ENCODE measurements at places on chromosomes 1 and 21.
A peak's percentile ranks its signal among the peaks of the same experiment; 100 is the strongest.

- DNase-seq = no peak
These were observed 68.5 kb downstream of the RUNX1 start for GRCh38 chr21:34980423-34981115.

DNA sequence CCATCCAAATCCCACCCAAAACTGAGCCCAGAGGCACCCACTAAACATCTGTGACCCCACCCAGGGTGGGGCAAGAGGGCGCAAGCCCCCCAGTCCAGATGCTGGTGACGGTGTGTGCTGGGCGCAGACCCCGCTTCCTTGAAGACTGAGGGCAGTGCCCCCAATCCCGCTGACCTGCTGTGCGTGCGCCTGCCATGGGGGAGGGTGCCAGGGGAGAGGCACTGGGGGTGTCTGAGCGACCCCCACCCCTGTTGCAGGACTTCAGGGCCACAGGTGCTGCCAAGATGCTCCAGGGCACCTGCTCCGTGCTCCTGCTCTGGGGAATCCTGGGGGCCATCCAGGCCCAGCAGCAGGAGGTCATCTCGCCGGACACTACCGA is 13.3 kb downstream of the COL6A2 start:
- no peak for DNase-seq

DNA sequence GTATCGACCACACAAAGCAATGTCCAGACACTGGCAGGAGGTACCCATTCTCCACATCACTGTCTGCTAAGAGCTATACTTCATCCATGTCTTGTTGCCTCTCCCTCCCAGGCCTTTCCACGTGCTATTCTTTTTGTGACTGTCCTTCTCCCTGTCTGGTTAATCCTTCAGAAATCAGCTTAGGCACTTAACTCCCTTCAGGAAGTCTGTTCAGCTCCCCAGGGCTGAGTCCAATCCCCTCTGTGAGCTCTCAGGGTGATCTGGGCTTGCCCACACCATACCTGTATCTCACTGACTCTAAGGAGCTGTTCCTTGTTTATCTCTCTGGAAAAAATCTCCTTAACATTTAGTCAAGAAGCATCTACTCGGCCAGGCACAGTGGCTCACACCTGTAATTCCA is 69.4 kb downstream of the NID1 start:
- DNase-seq = no peak

GRCh38 chr1:46558141-46558963 is 6.9 kb upstream of the KNCN start:
- DNase-seq = peak; percentile 75

GRCh38 chr1:218699421-218699820 is 354.3 kb downstream of the TGFB2 start:
- no peak for DNase-seq

DNA sequence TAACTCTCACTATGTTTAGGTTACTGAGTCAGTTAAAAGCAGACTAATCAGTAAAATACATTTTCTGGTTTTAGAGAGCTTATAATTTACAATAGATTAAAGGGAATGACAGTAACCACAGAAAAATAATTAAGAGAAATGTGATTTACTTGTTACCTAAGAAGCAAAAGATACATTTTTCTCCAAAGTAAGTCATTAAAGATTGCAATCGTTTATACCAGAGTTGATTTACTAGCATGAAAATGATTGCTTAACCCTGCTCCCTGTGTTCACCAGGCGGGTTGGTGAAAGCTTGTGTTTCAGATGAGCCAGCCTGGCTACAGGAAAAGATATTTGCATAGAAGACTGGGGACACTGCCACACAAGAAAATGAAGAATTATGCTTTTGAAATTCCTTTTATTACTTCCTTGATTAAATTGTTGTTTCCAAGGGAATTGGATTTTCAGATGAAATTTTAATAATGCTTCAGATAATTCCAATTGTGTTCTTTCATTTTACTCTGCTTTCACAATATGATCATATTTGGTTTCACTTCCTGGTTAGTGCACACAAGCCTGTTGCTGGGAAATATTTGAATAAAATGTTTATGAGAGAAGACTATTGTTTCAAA is 27.9 kb downstream of the LRRC8B start:
- DNase-seq = no peak

DNA sequence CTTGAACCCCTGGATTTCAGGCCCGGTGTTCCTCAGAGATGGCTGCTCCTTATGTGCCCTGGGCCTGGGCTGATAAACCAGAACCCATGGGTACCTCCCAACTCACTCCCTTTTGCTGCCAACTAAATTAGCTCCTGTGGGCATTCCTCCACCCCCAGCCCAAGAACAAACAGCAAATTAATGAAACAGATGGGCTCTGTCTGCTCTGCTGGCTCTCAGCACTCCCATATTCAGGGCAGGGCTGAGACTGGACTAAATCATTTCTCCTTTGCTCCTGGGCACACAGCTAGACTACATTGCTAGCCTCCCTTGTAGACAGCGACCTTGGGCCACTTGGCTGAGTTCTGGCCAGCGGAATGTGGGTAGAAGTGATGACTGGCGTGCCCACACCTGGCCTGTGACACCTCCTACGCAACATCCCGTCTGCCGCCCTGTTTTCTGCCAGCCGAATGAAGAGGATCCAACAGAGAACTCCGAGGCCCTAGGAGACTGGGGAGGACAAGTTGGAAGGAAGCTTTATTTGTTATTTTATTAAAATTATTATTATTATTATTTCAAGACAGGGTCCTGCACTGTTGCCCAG is 101.9 kb upstream of the DISP3 start:
- DNase-seq = no peak

DNA sequence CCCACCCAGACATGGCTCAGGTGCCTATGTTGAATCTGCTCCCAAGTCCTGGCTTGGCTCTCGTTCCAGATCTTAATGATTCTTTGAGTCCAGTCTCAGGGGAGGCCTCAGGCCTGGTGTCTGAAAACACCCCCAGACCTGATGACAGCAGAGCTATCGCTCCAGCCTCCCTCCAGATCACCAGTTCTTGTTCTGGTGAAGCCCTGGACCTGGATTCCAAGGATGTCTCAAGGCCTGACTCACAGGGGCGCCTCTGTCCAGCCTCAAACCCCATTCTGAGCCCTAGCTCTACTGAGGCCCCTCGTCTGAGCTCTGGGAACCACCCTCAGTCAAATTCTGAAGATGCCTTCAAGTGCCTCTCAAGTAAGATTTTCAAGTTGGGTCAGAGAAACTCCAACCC is 11.4 kb downstream of the MROH7 start:
- DNase-seq = no peak

- DNase-seq = no peak
These were observed 39.5 kb downstream of the ACOT7 start for GRCh38 chr1:6353955-6354658.

GRCh38 chr21:23690316-23690715 is 1917.0 kb downstream of the MRPL39 start:
- no peak for DNase-seq

- DNase-seq = peak; percentile 10
These were observed 11.8 kb upstream of the PGD start for GRCh38 chr1:10386761-10387676.

DNA sequence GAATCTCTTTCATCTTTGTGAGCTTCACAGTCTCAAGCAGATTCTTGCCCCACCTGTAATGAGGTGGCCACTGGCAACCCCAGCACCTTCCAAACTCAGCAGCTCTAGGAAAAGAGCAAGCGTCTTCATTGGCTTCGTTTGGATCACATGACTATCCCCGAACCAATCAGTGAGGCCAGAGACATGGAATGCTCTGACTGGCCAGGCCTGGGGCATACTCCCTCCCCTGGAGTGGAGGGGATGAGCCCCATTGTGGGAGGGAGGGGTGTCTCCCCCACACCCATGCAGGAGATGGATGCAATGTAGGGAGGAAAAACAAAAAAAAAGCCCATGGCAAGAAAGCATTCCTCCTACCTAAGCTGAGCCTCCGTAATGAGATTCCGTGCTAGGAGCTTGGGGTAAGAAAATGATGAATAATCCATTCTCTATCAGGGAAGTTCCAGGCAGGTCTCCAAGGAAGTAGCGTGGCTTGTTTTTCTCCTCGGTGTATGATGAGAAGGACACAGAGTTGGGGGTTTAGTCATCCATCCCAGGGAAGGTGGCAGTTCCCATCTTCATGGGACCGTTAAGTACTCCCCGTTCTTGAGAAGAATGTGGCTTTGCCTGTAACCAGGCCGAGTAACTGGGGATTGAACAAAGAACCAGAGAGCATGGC is 32.7 kb downstream of the FHAD1 start:
- no peak for DNase-seq

- no peak for DNase-seq
These were observed 12.9 kb downstream of the CENPF start for GRCh38 chr1:214615871-214616270.

DNA sequence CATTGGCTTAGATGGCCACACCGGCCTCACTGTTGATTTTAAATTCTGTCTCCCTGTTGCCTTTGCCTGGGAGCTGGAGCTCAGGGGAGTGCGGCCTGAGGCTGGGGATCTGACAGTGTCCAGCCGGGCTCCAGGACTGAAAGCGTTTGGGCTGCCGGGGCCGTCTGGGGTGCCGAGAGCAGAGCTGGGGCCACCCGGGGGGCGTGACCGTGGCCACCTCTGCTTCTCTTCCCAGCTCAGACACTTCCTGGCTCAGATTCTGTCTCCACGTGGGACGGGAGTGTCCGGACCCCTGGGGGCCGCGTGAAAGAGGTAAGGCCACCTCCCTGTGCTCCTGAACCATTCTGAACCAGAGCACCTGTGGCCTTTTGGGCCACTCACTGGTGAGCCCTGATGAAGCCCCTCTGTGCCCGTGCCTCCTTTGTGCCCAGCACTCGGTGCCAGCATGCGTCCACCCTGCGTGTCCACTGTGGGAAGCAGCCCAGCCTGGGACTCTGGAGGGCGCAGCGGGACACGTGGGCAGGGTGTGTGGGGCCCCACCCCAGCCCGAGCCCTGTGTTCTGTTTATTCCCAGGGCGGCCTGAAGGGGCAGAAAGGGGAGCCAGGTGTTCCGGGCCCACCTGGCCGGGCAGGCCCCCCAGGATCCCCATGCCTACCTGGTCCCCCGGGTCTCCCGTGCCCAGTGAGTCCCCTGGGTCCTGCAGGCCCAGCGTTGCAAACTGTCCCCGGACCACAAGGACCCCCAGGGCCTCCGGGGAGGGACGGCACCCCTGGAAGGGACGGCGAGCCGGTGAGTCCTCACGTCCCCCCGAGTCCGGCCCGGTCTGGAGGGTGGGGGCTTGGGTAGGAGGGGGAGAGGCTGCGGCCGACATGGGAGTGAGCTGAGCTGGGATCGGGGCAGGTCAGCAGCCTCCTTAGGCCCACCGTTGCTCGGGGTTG is 64.8 kb downstream of the SLC19A1 start:
- no peak for DNase-seq

- DNase-seq = no peak
These were observed 11.2 kb downstream of the RPL5 start for GRCh38 chr1:92843046-92843423.

Data from retina (tissue), 1 donor.